T-helper 2 cell treated with Interferon-gamma antibody and Interleukin-4, amounts not matched to agents 5 μg/mL and 100 μg/mL, for 36 hours (primary cell): ENCODE measurements at places on chromosomes 13 and 19.

- no peak for DNase-seq
These were observed 27.9 kb downstream of the POP4 start for GRCh38 chr19:29634002-29634401.

- DNase-seq: no peak
These were observed at the start of gene CABP5 for GRCh38 chr19:48043675-48044258. TSS of gene CABP5 (minus strand) at chr19:48044079. CDS start at chr19:48043922, 157 bp downstream.

DNA sequence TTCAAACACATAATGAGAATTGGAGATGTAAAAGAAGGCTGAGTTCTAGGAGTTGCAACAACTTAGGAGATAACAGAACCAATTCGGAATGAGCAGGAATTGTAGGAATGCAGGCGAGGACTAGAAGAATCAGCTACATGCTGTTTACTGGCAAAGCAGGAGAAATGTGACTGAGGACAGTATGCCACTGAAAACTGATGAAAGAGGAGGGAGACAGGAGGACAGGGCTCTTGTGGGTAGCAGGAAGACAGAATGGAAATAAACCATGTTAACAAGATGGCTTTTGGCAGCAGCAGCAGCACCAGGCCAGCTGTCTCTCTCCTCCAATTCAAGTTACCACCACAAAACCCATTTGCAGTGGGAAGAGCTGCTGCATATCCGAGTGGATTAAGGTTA, 91.0 kb upstream of the SLC15A1 start:
- DNase-seq: no peak

GRCh38 chr19:310141-310651, 19.0 kb upstream of the PLPP2 start:
- no peak for DNase-seq

DNA sequence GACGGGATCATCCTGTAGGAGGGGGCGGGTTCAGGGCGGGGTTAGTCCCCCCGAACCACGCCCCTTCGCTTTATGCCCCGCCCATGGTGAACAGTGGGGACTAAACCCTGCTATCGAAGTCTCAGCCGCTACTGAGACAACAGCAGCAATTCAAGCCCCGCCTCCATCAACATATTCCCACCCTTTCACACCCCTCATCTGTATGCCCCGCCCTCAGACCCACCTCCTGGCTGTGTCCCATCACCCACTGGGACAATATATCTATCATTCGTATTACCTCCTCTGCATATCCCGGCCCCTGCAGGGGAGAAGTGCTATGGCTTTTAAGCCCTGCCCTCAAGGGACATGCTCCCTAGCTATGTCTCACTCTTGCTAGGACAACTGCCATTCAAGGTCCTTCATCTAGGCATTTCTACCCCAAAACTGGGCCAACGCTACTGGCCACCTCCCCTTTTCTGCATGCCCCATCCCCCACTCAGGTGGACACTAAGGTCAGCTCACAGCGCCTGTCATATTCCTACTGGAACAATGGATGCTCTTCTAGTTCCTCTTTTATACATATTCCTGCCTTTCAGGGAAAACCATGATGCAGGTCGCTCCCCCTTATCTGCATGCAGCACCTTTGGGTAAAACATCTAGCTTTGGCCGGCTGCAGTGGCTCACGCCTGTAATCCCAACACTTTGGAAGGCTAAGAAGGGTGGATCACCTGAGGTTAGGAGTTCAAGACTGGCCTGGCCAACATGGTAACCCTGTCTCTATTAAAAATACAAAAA, 11.9 kb downstream of the LRFN1 start:
- no peak for DNase-seq
